NCI-H2081 (cell line): ENCODE measurements at places on chromosomes 3 and 15.

DNA sequence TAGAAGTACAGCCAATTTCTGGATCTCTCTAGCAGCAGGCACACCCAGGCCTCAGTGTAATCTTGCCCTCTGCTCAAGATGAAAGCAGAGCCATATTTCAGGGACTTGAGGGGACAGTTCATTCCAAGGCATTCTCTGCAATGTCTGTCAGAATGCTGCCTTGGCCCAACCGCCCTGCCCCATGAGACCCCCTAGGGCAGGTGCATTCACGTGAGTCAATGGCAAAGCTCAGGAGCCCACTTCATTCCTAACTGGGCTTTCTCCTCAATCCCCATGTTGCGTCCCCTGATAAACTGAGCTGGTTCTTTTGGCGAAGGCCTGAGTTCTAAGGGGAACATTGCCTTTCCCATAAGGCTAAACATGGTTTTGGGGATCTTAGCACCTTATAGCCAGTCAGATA, 9.5 kb downstream of the SNTN start:
- DNase-seq, result no peak

DNA sequence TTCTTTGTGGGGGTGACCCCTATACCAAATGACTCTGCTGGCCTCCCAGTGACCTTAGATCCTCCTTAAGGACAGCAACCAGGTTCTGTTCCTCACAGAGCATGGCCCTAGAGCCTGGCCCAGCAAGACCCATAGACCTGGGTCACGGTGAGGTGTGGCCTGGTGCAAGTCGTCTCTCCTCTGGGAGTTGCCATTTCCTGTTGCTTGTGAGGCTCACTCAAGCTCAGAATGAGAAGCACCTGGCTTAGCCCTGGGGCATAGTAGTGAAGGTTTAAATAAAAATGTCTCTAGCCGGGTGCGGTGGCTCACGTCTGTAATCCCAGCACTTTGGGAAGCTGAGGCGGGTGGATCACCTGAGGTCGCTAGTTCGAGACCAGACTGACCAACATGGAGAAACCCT, 131.3 kb downstream of the SMAD6 start:
- DNase-seq, result no peak

DNA sequence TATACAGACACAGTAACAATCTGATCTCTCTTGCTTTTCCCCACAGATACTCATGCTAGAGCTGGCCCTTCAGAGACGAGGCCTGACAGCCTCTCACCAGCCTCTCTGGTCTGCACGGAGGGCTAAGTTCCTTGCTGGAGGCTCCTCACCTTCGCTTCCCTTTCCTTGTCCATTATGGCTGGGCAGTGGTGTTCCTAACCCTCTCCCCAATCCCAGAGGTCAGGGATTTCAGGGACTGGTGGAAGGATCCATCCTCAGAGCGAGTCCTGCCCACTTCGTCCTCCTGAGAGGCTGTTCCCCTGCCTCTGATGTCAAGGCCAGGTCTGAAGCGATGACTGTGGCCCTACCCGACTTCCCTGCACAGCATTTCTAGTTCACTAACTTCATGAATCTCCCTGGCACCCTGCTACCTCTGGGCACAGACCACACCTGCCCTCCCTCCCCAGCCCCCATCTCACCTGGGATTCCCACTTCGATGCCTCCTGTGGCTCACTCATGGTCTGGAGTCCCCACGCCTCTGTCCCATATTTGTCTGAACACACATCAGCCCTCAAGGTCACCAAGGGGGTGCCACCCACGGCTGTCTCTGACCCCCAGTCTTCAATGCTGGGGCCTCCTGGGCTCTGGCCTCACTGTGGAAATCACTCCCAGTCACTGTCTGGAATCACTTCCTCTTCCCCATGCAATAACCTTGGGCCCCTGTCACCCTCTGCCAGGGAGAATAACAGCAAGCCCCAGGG, 124.9 kb upstream of the PRR20G start:
- no peak for DNase-seq

GRCh38 chr15:37102305-37103162, 2.2 kb upstream of the MEIS2 start:
- peak; percentile 16 for DNase-seq

DNA sequence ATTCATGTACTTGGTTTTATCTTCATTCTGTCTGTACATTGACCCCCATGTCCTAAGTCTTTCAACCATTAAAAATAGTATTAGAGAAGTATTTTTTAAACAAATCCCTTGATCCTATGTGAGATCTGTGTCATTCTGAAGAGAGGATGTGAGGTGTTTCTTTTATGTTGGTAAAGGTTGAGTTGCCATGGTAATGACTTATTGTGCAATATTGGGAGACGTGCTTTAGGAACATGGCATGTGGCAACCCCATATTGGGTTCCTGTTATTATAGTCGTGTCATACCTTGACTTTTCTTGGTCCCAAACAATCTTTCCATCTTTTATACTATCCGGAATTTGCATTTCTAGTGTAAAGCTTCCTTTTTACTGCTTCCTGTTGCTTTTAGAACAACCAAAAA, 203.1 kb downstream of the KCNAB1 start:
- no peak for DNase-seq

DNA sequence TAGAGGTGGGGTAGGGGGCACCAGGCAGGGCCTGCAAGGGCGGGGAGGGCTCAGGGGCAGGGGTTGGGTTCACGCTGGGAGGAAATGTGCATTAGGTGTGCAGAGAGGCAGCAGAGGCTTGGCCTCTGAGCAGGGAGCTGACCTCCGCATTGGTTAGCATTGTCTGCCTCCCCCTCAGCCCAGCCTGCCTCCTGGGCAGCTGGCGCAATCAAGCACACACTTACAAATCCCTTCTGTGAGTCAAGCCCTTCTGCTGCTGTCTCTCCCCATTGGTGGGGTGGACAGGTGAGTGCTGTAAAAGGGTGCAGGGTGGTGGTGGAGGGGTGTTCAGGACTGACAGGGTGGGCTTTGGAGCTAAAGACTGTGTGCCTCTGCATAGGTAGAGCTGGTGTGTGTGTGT, 9.3 kb downstream of the LOXL1 start:
- DNase-seq, result no peak

- DNase-seq, result no peak
These were observed 605.0 kb downstream of the NLGN1 start for GRCh38 chr3:174002543-174002942.

GRCh38 chr3:48285132-48285531, 44.2 kb downstream of the ZNF589 start:
- DNase-seq, result no peak

- no peak for DNase-seq
These were observed 20.9 kb downstream of the SNRK start for GRCh38 chr3:43307226-43307625.

- DNase-seq, result no peak
These were observed 29.1 kb upstream of the SLC30A4 start for GRCh38 chr15:45551676-45552075.

DNA sequence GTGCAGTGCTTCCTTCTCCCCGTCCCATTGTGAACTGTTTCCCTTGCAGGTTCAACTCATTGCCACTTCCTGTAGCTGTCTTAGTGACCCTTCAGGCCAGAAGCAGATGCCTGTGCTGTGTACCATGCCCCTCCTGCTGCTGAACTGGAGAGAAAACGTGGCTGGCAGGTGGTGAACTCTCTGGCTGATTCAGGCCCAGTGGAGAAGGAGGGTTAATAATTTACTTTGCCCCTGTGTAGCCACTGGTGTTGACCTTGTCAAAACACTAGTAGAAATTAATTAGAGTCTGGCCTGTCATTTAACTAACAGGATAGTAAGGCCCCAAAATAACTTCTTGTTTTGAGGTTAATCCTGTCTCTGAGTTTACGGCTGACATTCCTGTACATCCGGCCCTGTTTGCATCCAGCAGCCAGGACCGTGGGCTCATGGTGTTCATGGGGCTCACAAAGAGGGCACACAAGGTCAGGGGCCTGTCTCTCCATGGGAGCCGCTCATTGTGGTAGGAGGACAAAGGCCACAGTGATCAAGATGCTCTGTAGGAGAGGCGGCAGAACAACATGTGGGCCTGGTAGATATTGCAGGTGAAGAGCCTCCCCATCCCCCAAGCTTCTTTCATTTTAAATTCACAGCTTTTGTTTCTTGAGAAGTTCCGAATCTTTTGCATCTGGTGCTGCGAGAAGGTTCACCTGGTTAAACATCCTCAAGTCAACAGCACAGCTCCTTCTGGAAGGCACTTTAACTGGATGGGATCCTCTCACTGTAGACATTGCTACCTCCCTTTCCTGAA, 101.6 kb downstream of the CGNL1 start:
- no peak for DNase-seq

DNA sequence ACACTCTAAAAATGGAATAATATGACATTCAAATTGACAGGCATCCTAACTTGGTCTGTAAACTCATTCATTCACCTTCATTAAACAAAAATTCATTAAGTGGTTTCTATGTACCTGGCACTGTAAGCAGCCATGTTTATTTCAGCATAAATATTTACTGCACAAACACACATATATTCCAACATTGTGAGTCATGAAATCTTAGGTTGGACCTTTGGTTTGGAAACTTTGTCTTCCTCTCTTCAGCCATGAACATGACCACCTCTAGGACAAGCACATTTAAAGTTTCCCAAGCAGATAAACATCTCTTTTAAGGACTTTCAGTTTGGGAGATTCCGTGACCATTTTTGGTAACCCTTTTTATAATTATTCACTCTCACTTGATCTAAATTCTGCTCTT, 131.8 kb downstream of the TPRG1 start:
- DNase-seq, result no peak

GRCh38 chr3:150384296-150385212, 23.5 kb upstream of the TSC22D2 start:
- no peak for DNase-seq

GRCh38 chr15:60540002-60540651, 61.2 kb upstream of the ICE2 start:
- no peak for DNase-seq

- peak; percentile 93 for DNase-seq
These were observed 60.3 kb upstream of the PDZRN3 start for GRCh38 chr3:73685061-73685460.

DNA sequence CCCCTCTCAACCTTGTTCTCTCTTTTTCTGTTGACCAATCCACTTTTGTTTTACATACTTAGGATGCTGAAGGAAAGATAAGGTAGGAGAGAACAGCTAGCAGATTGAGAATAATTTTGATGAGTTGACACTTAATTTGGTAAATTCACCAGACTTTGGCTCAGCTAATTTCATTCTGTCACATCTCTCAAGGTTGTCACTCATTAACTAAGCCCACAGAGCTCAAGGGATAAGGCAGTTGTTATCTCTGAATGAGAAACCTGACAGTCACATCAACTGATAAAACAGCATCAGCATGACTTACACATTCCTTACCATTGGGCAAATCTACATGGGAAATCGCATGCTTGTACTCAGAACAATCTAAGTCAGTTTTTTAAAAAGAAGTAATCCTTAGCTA, 591.4 kb downstream of the NLGN1 start:
- DNase-seq, result no peak

DNA sequence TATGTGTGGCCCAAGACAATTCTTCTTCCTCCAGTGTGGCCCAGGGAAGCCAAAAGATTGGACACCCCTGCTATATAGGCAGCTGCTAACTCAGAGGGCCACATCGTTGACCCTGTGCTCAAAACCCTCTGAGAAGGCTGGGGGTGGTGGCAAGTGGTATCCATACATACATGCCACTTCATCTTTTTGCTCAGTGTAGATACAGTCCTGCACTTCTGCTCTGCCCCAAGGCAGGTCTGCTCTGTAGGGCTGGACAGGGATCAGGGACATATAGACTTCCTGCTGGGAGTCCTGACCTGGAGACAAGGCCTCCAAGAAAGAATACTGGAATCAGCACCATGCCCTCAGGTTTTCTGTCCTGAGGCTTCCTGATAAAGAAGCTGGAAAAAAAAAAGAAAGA, 4.5 kb upstream of the HCN4 start:
- DNase-seq, result no peak

GRCh38 chr3:154904328-154904727, 175.8 kb upstream of the MME start:
- DNase-seq, result no peak

DNA sequence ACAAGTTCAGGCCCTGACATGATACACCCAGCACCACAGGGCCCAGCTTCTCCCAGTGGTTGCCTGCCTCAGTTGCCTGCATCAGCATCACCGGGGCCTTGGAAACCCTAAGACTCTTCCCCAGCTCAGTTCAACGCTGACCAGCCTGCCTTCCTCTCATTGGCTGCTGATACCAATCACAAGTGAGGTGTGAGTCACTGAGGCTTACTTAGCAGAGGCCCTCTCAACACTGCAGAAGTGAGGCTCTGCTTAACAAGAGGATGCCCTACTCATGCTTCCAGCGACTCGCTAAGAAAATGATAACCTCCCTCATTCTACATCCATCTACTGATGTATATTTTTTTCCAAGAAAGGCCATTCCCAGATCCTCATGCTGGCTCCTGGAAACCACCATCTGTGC, 151.9 kb downstream of the ADAMTS17 start:
- no peak for DNase-seq

GRCh38 chr3:166661621-166662020, 718.5 kb downstream of the ZBBX start:
- DNase-seq, result no peak

GRCh38 chr3:42639192-42639591, 14.3 kb upstream of the ZBTB47 start:
- no peak for DNase-seq

DNA sequence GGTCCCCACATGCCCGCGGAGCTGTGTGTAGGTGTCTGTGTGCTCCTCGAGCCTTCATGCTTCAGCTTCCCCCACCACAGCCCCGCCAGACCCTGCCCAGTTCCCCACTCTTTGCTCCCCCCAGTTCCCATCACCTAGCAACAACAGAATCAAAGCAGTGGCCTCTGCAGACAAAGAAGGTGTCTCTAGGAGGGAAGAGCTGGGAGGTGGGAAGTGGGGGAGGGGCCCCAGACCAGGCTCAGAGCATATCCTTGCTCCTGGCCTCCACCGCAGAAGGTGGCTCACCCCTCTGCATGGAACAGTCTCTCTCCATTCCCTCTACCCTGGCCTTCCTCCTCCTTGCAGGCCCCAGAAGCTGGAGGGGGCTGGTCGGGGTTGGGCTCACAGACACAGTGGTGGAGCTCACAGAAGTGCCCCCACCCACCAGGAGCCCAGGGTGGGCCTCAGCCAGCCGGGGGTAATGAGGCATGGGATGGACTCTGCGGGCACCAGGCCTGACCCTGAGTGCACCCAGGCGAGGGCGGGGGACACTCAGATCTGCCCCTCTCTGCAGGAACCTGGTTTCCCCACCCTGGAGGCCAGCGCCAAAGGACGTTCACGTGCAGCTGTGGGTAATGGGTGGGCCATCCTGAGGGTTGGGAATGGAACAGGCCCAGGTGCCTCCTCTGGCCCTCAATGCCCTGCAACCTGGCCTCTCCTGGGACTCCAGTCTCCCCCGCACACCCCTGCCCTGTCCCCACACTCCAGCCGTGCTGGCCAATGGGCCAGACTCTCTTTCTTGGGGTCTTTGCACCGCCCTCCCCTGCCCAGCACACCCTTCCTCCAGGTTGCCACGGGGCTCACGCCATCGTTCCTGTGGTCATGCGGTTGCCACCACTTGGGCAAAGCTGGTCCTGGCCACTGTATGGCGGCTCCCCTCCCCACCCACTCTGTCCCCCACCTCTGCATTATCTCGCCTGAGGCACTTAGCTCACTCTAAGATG, 53.4 kb downstream of the TPRA1 start:
- peak; percentile 58 for DNase-seq

- DNase-seq, result no peak
These were observed 88.7 kb downstream of the DUT start for GRCh38 chr15:48419896-48420295.

- peak; percentile 24 for DNase-seq
These were observed 64.1 kb downstream of the CDIN1 start for GRCh38 chr15:36643551-36643950.

GRCh38 chr15:41024131-41024530, 70.9 kb downstream of the CHAC1 start:
- no peak for DNase-seq

GRCh38 chr15:63598473-63599400, 1.6 kb downstream of the FBXL22 start:
- DNase-seq, result no peak

- no peak for DNase-seq
These were observed 34.4 kb downstream of the GLCE start for GRCh38 chr15:69194854-69195253.
